GM12892 (cell line): ENCODE measurements at places on chromosomes 5 and 9.

DNA sequence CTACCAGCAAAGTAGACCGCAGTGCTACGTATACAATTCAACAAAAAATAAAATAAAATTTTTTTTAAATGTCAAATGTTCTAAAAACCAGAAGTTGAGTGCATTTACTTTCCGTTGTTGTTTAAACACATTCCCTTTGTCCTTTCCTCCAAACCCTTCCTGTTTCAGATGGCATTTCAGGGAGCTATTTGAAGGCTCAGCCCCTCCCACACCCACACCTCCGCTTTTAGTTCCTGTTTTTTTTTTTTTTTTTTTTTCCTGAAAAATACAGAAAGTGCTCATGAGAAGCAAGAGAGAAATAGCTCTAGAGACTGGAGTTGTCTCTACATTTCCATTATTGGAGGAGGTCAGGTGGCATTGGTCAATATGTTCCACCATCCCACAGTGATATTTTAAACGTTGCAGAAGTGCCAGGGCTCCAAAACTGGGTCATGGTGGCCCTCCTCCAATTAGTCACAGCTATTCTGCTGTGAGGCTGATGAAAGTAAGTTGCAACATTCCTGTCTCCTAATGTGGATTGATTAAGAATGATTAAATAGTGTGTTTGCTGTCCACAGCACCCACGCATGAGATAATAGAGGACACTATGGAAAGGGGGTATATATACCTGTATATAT, 106.9 kb downstream of the GABRG2 start:
- no peak for DNase-seq

GRCh38 chr5:96489532-96489931, 56.5 kb upstream of the PCSK1 start:
- no peak for DNase-seq

DNA sequence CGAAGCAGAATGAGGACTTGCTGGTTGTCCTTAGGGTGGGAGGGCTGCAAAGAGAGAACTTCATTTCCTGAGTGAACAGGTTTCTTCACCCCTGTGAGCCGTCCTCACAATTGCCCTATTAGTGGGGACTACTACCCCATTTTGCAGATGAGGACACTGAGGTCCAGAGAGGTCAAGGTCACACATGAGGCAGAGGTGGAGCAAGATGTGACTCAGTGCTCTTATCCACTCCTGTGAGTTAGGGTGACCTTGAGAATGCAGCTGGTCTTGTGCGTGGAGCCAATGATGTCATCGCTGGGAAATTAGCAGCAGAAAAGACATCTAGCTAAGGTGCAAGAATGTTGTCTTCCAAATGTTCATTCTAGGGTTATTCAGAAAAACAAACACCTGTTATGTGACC, 26.9 kb downstream of the GPRIN1 start:
- DNase-seq = no peak

- DNase-seq = no peak
Observed at GRCh38 chr5:133389066-133389590, 223.2 kb downstream of the FSTL4 start.

DNA sequence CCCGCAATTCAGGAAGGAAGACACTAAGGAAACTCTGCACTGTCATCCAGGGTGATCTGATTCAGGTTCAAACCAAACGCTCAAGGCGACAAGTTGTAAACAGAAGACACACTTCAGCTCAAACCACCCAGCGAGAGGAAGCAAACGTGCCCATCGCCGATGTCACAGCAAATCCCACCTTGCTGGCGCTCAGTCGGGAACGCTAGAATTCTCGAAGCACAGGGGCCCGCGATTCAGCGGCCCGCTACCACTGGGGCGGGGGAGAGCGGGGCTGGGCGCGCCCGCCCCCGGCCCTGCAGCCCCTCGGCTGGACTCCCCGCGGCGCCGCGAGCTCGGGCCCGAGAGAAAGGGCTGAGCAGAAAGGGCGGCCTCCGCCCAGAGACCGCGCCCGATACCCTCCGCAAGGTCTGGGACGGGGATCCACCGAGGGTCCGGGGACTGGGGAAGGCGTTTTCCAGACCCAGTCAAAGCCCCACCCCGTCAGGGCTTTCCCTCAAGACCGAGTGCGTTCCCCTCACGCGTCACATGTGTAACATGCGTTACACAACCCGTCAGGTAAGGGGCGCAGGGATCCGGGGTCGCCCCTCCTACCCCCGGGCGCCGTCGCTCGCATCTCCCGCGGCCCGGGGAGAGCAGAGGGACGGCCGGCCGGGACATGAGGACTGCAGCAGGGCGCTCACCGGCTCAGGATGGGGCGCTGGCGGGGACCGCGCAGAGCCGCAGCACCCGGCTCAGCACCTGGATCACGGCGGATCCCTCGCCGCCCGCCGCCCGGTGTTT, 469 bp downstream of the AGTPBP1 start:
- DNase-seq = peak; percentile 37

- no peak for DNase-seq
Observed at GRCh38 chr9:84919440-84919839, 249.9 kb downstream of the NTRK2 start.

DNA sequence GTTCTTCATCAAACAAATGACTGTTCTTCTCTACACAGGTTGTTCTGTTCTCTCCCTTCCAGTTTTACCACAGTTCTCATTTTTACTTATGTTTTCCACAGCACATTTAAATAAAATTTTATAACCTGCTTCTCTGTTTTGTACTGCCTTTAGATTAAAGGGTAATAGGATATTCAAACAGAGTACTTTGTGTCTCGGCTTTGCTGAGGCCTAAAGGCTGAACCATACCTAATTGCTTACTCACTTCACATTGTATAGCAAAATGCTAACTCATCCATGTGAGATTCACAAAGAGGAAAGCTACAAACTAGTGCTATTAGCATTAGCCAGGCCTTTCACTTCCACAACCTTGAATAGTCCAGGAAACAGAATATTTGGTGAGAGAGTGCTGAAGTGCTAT, 200.3 kb downstream of the TRPM3 start:
- no peak for DNase-seq

- DNase-seq = no peak
Observed at GRCh38 chr9:34782372-34782771, 72.4 kb upstream of the CCL21 start.

GRCh38 chr5:74433255-74433895, 207.2 kb downstream of the ENC1 start:
- no peak for DNase-seq

GRCh38 chr9:14652729-14653377, 40.4 kb downstream of the ZDHHC21 start:
- no peak for DNase-seq

DNA sequence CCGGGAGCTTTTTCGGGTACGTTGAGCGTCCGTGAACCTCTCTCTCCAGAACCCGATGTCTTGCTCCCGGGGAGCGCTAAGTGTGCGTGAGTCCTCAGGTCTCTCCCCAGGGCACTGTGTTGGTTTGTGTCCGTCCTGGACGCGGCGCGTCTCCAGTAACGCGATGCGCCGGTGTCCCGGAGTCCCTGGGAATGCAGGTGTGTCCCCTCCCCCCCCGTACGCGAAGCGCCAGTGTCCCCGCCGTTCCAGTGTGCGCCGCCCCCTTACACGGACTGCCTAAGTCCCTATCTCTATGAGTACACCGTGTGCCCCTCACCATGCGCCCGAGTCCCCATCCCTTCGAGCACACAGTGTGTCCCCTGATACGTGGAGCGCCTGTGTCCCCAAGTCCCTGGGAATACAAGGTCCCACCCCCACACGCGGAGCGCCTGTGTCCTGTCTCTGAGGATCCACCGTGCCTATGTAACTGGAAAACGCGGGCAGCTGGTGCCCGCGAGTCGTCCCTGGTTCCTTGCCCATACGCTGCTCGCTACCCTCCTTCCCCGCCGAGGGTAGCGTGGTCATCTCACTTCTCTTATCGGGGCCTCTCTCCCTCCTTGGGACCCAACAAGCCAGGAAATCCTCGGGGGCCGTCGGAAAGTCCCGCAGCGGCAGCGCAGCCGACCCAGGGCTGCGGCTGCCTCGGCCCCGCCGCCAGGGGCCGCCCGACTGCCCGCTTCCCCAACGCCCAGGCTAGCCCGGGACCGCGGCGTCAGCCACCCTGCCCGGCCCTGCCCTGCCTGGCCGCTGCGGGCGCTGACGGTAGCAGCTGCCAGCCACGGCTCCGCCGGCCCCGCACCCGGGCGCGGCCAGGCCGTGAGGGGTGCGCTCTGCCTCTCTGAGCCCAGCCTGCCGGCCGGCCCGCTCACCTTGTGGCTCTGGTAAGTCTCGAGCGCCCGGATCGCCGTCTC, 709 bp downstream of the ELL2 start:
- peak; percentile 58 for DNase-seq

GRCh38 chr5:16554110-16554509, 62.7 kb downstream of the RETREG1 start:
- no peak for DNase-seq

DNA sequence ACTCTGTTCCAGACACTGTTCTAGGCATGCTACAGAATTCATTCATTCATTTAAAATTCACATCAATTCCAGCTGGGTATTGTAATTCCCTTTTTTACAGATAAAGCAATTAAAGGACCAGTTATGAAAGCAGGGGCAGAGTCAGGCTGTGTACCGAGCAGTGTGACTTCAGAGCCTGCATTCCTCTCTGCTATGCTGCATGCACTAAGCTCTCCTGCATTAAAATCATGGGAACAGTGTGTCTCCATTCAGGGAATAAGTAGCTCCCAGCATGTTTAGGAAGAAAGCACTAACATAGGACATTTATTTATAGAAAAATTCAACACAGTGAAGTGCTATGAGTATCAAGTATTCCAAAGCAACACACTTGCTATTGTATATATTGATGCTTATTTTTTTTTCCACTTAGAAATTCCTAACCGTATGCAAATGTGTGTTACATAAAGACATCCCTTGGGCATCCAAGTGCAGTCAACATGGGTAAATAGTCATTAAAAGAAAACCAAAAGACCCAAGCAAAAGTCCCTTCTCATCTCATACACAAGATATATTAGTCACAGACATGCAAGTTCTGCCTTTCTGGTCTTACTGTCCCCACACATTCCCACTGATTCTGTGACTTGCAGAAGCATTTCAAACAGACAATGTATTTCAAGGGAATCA, 173.7 kb downstream of the GABRB2 start:
- DNase-seq = no peak

DNA sequence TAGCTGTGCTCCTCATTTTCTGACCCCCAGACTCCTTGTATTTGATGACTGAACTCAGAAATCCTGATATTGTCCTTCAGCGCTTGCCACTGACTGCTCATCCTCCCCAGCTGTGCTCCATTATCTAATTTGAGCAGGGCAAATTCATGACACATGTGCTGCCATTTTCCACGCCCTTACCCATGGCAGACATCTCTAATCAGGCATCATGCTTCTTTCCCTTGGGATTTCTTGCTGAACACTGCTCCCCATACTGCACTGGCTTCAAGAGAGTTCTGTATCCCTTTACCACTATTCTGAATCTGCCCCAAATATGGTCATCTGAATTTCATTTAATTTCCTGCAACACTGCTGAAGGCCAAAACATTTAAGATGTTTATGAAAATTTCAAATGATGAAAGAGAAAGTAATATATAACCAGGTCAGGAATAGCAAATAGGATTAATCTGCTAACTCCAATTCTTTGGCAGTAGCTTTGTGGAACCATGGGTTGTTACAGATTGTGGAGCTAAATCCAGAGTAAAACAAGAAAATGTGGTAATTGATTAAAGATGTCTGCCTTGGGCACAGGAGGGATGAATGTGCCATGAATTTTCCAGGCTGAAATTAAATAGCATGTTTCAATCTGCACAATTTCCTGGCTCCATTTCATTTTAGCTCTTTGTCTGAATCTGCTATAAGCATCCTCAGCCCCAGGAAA, 93.6 kb downstream of the CYFIP2 start:
- no peak for DNase-seq

DNA sequence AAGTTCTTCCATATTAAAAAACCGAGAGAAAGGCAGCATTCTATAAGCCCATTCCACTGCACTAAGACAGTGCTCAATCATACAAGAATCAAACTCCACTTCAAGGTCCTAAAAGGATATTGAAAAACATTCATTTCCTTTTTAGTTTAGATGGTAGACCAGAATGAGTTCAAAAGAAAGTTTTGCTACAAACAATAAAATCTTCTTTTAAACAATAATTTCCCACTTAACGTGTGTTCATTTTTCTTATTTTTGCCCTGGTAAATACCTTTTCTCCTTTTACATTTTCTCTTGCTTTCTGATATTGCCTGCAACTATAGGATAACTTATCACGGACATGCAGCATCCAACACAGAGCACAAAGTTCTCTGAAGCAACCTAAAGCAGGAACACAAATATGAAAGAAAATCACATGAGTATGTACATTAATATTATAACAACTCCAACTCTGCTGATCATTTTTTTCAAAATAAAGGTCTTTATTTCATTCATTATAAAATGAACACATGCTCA, 61.7 kb downstream of the CPLANE1 start:
- no peak for DNase-seq
